Activated naive CD4-positive, alpha-beta T cell treated with anti-CD3 and anti-CD28 coated beads for 36 hours (primary cell): ENCODE measurements at places on chromosomes 4 and X. TPM values are rescaled to one million over a fixed set of nuclear protein-coding genes. Genes with fewer than 3 reads are reported as not detected.

Gene KANTR
- 9.2 TPM for total RNA-seq

- peak; percentile 60 for DNase-seq
Observed at GRCh38 chr4:77007358-77008230, 58.0 kb downstream of the SEPTIN11 start.

Gene CSAG2
- total RNA-seq = 0.30 TPM

Gene RGN
- total RNA-seq = not detected

- DNase-seq = no peak
Observed at GRCh38 chr4:184014301-184014700, 109.2 kb downstream of the STOX2 start.

DNA sequence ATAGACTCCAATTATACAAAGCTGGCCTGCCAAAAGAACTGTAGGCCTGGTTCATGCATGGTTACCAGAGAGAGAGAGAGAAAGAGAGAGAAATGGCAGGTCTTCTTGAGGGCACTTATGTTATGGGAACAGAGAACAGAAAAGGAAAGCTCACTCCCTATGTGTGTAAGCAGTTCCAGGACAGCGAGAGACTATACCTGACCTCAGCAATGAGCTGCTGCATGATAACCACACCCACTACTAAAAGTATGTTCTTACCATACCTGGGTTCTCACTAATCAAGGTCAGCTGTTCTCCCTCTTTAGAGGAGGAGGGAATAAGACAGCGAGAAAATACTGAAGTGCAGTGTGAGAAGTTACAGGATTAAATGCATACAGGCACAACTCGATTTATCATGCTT is 583.3 kb downstream of the GBA3 start:
- DNase-seq = no peak

- DNase-seq = peak; percentile 53
Observed at GRCh38 chr4:100823066-100823992, 305.5 kb upstream of the EMCN start.

DNA sequence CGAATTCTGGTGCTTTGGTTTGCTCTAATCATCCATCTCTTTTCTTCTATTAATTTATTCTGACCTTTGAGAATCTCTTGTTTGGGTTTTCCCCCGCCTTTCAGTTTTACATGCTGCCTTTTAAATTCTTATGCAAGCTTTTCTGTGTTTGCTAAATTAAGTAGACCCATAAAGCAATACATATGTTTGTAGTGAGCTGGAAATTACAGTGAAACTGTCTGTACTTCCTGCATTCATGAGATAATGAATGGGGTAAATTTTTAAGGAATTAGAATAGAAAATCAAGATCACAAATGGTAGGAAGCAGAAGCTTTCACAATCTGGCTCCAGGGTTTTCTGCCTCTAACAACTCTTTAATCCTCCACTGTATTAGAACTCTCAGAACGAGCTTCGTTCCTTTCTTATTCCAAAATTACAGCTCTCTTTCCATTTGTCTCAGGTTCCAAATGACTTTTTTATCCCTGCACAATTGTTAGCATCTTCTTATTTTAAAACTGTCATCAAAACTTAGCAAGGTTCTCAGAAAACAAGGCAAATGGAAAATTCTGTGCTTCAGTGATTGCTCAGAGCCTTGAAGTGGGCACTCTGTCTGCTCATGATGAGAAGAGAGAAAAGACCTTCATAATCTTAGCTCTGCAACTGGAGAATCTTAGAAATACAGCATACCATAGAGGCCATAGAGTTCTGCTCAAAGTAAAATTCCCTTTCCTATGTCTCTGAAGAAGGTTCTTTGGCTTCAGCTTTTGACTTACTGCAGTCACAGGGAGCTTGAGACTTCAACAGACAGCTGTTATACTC is 108.2 kb downstream of the EGF start:
- no peak for DNase-seq

- DNase-seq = no peak
Observed at GRCh38 chr4:121551881-121552280, 144.9 kb downstream of the ANXA5 start.

DNA sequence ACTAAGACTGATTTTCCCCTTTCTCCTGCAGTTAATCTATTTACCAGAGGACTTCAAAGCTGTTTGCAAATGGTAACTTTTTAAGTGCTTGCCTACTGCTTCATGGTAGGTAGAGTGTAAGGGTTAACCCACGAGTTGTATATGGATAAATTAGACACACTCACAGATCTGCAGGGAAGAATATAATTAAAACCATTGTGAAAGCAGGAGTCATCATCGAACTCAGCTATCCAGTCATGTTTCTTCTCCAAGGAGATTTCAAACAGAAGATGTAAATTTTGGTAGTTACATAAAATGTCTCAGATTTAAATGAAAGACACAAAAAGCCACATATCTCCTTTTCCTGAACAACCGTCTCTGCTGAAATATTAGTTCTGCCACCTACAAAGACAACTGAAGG is 549 bp upstream of the XG start:
- DNase-seq = no peak

DNA sequence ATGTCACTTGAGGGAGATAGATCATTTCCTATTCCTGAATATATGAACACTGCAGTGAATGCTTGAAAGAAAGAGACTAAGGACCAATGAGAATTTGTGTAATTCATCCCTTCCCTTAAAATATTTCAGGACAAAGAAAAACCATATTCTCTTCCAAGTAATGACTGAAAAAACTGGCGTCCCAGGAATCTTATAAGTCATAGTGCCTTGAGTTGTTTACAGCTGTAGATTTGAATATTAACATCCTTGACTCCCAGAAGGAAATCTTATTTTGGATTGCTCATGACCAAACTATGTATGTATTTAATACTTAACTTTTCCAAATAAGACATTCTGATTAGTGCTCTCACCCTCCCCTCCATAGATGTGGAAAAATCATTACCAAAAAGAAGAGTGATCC is 55.5 kb downstream of the CLDN22 start:
- no peak for DNase-seq

DNA sequence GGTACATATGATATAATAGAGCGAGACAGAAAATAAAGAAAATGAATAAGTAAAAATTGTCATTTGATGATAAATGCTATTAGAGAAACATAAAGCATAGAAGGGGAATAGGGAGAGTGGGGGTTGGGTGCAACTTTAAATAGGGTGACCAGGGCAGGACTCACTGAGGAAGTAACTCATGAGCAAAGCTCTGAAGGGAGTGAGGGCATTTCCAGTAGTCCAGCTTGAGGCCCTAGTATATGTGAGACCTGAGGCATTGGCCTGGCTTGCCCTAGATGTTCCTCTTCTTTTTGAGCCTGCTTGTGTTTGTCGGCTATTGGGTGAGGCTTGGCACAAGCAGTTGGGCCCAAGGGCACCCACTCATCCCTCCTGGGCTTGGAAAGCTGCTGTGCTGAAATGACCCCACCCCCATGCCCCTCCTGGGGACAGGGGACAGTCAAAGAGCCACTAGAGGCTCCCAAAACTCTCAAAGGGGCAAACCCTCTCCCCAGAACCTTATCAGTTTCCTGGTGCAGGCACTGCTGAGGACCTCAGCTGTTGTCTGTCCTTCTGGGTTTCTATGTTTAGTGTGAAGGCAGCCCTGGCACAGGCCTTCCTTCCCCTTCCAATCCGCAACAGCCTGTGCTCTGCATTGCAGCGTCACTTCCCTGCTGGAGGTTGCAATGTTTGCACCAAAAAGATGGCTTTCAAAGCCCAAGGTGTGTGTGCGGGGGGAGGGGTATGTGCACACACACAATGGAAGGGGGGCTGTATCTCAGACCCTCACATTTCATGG is 40.1 kb downstream of the APLN start:
- no peak for DNase-seq

DNA sequence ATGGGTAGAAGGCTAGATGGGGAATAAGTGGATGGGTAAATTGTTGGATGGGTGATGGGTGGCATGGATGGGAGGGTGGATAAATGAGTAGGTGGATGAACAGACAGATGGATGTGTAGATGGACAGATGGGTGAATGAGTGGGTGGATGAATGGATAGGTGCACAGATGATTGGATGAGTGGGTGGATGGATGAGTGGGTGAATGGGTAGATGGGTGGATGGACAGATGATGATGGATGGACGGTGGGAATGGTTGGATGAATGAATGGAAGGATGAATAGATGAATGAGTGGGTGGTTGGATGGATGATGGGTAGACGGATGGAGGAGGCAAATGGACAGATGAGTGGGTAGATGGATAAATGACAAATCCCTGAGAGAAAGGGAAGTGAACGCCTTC is 68.3 kb downstream of the EVC2 start:
- DNase-seq = no peak

Gene NEUROG2
- total RNA-seq = not detected

- no peak for DNase-seq
Observed at GRCh38 chr4:2937986-2938385, 25.2 kb downstream of the NOP14 start.

Gene ATP8A1
- 27.6 TPM for total RNA-seq

Gene NR3C2
- total RNA-seq = 6.1 TPM

DNA sequence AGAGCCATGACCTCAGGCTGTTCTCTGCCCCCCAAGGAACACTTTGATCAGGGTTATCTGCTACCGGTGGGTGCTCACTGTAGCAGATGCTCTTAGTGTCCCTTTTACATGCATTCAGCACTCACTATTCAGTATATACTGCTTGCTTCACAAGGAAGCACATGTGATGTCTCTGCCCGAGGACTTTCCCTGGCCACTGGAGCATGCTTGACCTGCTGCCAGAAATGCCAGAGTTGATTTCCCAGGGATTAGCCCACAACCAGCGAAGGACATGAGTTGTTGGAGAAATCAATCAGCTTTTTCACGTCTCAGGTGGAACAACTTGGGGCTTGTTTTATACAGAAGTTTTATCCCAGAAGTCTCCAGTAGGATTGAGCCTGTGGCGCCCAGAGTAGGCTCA is 51.2 kb upstream of the RPS6KA3 start:
- no peak for DNase-seq

Gene MTTP
- not detected for total RNA-seq

DNA sequence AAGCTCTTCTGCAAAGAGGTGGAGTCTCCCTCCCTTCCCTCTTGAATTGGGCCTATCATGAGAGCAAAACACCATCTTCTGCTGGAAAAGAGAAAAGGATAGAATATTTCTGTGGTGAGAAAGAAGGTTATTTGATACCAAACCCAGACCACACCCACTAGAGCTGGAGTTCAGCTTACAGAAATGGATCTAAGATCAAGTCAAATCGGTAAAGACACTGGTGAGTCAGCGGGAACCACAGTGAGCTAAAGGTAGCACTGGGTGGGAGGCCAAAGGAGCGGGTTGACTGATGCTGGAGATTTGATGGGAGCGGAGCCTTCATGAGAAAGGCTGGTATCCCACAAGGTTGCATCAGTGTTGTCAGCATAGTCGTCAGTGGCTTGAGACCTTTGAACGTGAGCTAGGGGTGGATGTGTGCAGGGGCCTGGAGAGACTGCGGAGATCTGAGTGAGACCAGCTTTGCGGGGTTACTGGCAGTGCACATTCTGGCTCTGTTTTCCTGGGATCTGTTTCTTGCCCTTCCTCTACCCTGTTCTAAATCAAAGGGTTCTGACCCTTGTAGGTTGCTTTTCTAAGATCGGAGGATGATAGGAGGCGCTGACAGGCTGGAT is 106.4 kb upstream of the SCOC start:
- DNase-seq = no peak

GRCh38 chrX:86946569-86946968 is 571.0 kb upstream of the KLHL4 start:
- DNase-seq = peak; percentile 6

GRCh38 chr4:76950052-76950955 is 752 bp downstream of the SEPTIN11 start:
- peak; percentile 50 for DNase-seq

Gene STAP1
- 22.1 TPM for total RNA-seq

DNA sequence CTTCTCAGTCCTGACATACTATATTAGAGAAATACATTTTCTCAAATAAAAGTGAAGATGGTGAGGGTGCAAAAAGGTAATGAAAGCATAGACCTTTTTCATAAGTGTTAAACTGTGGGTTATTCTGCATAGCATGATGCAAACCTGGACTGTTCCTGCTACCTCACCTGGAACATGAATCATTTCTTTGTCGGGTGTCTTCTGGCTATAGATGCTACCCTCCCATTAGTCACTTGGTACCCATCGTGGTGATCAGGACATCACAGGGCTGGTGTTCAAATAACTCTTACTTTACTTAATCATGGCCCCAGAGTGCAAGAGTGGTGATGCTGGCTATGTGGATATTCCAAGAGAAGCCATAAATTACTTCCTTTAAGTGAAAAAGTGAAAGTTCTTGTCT is 264.7 kb upstream of the AGA start:
- DNase-seq = no peak

Gene AREG
- total RNA-seq = 2.1 TPM

DNA sequence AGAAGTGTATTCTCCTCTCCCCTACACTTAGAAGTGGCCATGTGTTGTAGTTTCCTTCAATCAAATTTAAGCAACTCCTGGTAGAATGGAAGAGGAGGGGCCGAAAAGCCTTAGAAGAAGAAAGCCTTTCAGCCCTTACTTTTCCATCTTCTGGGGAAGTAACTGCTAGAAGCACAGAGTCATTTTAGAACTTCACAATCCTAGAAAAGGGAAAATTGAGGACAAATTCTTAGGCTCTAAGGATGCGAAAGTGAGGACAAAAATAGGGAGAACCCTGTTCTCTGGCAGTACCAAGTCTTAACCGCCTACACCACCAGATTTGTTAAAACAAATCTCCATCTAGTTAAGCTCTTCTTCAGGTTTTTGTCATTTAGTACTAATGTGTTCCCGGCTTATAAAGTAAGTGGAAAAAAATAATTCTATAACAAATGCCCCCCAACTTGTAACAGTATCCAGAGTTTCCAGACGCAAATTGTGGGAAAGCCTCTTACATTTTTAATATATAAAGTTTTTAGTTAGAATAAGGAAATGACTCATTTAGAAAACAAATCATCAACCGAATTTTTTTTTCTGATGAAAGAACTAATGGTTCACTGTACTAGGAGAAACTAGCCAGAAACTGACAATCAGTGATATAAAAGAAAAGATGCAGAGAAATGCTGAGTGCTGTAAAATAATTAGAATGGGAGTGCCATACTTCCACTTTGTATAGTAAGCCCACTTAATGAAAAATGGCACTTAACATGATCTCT is 76.0 kb downstream of the ARAP2 start:
- no peak for DNase-seq

GRCh38 chr4:56870946-56871345 is 36.8 kb upstream of the REST start:
- no peak for DNase-seq

GRCh38 chr4:137558951-137559350 is 26.7 kb upstream of the PCDH18 start:
- DNase-seq = no peak

DNA sequence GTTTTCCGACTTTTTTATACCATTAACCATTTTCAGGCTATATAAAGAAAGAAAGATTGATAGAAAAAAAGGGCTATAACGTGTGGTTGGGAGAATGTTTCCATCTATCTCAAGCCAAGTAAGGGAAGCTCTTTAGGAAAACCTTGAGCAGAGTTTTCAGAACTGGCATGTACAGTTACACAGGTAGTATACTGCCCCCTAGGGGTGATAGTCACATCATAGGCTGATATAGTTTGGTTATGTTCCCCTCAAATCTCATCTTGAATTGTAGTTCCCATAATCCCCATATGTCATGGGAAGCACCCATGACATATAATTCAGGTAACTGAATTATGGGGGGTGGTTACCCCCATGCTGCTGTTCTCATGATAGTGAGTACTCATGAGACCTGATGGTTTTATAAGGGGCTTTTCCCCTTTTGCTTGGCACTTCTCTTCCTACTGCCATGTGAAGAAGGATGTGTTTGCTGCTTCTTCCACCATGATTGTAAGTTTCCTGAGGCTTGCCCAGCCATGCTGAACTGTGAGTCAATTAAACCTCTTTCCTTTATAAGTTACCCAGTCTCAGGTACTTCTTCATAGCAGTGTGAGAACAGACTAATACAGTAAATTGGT is 186.8 kb downstream of the TMA16 start:
- DNase-seq = peak; percentile 30

Gene ABCG2
- 0.35 TPM for total RNA-seq
